ENCODE measurements at places on chromosomes 12 and 14. TPM values are rescaled to one million over a fixed set of nuclear protein-coding genes. Genes with fewer than 3 reads are reported as not detected.

KRT78 gene
- not detected for total RNA-seq

P2RX2 gene
- 0.17 TPM for total RNA-seq

DNA sequence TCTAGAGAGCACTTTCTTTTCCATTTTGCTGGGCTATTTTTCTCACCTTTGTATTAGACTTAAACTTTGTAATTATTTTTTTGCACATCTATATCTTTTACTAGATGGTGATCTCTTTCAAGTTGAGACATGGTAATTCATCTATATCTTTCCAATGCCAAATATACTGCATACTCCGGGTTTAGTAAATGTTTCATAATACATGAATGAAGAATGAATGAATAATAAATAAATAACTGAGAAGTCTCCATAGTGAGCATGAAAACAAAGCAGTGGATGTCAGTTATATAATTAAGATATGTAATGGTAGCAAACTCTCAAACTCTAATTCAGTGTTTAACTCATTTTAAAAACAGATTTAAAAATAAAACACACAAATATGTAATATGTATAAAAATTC lies 342.5 kb upstream of the KITLG start:
- DNase-seq = no peak

DNA sequence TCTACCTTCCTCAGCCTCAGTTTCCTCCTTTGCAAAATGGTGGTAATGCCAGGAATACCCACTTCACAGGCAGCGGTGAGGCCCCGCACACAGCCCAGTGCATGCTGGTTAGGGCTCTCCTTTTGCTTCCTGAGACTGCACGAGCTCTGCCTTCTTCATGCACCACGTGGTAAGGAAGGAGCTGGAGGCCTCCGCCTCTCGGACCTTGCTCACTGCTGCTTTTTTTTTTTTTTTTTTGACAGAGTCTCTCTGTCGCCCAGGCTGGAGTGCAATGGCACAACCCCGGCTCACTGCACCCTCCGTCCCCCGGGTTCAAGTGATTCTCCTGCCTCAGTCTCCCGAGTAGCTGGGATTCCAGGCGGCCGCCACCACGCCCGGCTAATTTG lies 18.1 kb downstream of the TAMALIN start:
- peak; percentile 55 for DNase-seq

DNA sequence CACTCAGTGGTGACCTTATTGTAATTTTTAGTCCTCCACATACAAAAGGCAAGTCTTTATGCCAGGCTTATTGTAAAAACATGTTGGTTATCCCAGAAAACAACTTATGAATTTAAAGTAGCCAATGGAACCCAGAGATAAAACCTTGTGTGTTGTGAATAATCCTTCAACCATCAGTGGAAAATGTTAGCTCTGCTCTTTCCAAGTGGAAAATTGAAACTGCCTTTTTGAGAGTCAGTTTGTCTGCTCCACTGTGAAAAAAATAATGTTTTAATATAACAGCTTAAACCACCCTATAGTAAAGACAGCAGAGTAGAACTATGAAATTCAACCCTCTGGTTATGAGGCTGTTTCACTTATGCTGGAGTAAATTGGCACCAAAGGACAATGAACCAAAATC lies 112.0 kb downstream of the TTLL5 start:
- DNase-seq = no peak
